Bronchial epithelial cell (primary cell): ENCODE measurements at places on chromosomes 2 and 18. TPM values are rescaled to one million over a fixed set of nuclear protein-coding genes. Genes with fewer than 3 reads are reported as not detected.
A peak's percentile ranks its signal among the peaks of the same experiment; 100 is the strongest.

GRCh38 chr18:28541276-28541930, 364.5 kb upstream of the CDH2 start:
- DNase-seq, result no peak

- DNase-seq, result no peak
Observed at GRCh38 chr2:237600205-237600846, 9.8 kb upstream of the RAB17 start.

DNA sequence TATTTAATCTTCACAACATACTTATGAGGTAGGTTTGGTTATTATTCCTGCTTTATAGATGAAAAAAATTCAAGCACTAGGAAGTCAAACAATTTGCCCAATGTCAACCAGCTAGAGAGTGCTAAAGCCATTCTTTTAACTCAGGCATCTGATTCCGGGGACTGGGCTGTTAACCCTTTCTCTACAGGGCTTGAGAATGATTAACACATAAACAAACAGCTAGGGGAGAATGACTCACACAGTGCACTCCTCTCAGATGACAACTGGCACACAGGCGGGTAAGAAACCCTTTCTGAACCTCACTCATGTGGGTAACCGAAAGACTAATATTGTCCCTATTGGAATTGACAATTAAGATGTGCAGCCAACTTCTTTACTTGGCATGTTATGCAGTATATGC, 86.3 kb upstream of the FSHR start:
- no peak for DNase-seq

- DNase-seq, result no peak
Observed at GRCh38 chr2:28086611-28087010, 196.1 kb downstream of the BABAM2 start.

DNA sequence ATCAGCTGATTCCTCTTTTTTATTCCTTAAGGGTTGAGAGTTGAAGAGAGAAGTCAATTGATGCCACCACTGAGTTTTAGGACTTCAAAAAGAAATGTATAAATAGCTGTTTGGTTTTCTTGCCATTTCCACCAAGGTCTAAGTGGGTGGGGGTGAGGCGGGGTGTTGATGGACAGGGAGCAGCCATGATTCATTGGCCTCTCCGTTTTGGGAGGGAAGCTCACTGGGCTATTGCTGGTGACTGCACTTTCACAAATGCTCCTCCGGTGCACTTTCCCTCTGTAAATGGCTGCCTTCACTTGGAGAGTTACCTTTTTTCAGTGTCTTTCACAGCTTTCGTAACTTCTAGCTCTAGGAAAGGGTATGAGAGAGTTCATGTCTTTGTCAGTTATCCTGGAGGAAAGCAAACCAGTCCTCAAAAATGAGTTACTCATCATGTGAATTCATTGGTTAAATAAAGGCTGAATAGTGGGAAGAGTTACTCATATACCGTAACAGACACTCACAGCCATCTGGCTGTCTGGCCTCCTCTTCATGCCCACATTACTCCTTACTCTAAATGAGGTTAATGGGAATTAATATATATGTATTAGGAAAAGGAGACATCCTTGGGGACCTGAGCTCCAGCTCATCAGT, 17.4 kb upstream of the CTAGE1 start:
- DNase-seq, result peak; percentile 96

- no peak for DNase-seq
Observed at GRCh38 chr18:32760391-32760790, 12.4 kb downstream of the KLHL14 start.

The GPR45 gene
- not detected in 2 replicates for total RNA-seq

The FBXO15 gene
- 0.13 TPM in 1 of 2 replicates, not detected in the other for total RNA-seq

The TMX3 gene
- total RNA-seq, result 35.8 and 40.2 TPM in 2 replicates
